Kidney (tissue), 22 donors: ENCODE measurements at places on chromosomes 13 and 19. TPM values are rescaled to one million over a fixed set of nuclear protein-coding genes. Genes with fewer than 3 reads are reported as not detected.
A peak's percentile ranks its signal among the peaks of the same experiment; 100 is the strongest.

GRCh38 chr19:3367628-3368440 lies 1.5 kb downstream of the NFIC start:
- DNase-seq: no peak

DNA sequence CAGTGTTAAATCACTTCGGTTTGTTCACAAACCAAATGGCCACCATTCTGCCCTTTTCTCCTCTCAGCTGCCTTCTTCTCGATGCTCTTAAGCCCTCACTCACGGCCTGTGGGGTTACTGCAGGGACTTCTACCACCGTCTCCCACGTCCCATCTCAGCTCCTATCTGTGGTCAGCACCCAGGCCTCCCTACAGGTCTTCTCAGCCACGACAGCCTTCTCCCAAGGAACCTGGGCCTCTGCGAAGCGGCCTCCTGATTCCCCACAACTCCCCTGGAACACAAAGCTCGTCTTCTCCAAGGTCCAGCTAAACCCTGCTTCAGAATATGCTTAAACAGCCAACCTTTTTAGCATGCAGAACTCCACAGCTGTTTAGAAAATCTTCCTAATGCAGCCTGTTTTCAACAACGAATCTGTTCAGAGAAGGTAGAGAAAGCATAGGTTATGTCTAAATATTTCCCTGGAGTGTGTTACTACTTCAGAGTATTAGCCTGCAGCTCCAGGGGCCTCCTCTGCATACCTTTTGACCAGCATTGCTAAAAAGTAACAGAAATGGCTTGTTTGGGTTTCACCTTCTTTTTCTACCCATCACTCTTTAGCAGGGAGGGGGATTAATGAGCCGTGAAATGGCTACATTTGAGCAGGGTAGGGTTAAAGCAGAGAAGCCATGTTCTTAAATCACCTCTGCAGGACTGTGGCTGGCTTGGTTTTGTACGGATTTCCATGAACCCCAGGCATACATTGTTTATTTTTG lies 104.0 kb downstream of the COL4A2 start:
- peak; percentile 95 for DNase-seq

DNA sequence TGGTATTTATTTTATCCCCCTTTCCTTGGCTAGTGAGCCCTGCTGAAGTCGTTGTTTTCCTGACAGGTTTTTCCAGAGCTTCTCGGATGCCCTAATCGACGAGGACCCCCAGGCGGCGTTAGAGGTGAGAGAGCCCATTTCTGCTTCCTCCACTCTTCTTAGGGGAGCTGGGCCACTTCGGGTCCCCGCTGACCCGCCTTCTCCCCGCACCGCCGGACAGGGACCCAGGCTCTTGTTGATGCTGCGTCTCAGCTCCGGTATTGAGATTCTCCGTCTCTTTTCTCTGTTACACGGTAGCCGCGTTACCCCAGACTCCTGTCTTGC lies 306 bp downstream of the SUGT1 start:
- DNase-seq: no peak

DNA sequence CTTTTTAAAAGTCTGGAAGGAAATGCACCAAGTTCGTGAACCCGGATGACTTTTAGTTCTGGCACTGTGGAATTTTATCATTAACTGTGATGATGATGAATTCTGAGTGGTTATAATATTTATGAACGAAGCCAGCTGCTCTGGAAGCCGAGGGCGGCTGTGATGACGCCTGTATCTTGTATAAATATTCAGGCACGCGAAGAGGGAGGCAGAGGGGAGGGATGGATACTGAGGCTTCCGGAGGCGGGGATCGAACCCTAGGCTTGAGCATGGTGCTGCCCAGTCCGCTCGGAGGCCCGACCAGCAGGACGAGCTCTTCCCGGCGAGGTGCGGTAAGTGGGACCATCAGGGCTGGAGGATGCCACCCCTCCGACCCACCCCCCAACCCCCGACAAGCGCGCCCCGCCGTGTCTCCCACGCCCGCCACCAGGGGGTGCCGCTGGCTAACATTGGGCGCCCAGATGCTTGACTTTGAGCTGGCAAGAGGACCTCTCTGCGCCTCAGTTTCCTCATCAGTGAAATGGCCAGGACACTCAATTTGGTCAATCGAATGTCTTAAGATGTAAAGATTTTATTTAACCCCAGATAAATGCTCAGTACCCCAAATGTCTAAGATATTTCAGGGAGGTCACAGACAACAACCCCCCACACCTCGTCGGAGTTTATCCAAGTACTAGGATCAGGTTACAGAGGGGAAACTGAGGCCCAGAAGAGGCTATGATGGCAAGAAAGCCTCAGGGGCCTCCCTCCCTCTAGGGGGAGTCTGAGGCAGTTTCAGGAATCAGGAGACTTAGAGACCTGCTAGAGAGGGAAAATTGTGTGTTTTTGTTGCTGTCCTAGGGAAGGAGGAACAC lies 4.5 kb upstream of the RAB3A start:
- DNase-seq: peak; percentile 92

DNA sequence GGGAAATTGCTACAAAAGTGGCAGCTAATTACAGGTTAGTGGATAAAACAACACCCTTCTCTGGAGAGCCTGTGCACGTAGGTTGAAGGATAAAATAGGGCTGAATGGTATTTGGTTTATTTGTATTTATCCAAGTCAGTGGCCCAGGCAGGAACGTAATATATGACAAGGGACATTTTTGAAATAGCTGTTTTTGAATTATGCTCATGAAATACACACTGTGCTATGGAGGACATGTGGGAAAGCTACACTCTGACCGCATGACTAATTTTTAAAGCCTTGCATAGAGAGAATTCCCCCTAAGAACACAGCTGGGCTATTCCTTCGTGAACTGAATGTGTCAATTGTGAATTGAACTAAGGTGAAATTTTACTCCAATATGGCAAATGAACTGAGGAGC lies 292.1 kb upstream of the MAB21L1 start:
- DNase-seq: no peak

- no peak for DNase-seq
Observed at GRCh38 chr19:50030225-50030624, 4.4 kb downstream of the ZNF473 start.

DNA sequence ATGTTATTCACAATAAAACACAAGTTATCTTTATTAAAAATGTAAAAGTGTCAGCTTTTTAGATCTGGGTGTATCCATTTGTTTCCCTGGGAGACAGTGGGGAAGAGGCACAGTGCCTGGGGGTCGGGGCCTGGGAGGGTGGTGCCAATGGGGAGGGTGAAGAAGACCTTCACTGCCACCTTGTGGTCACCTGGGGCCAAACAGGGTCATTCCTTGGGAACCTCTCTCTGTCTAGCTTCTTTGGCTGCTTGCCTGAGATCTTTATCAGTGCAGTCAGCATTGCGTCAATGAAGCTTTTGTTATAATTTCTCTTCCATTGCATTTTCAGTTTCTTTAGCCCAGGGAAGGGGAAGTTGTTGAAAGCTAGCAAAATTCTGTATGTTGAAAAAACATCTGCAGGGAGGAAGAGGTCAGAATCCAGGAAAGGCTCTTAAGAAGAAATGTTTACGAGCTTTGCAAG lies 39.1 kb downstream of the PCDH8 start:
- DNase-seq: peak; percentile 72

DNA sequence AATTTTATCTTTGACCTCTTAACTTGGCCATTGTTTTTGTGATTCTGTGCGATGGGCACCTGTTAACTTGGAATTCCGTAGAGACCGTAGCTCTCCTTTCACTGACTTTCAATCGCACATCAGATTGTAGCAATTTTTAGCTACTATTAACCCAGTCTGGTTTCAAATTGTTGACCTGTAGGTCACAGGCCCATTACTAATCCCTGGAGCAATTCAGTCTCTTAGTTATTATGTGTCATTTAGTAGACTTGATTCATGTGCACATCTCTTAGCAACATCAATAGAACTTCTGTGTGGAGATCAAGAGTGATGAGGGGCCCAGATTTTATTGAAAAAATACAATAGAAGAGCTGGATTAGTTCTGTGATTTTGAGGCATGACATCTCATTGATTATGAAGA lies 549.6 kb upstream of the SLC10A2 start:
- no peak for DNase-seq

DNA sequence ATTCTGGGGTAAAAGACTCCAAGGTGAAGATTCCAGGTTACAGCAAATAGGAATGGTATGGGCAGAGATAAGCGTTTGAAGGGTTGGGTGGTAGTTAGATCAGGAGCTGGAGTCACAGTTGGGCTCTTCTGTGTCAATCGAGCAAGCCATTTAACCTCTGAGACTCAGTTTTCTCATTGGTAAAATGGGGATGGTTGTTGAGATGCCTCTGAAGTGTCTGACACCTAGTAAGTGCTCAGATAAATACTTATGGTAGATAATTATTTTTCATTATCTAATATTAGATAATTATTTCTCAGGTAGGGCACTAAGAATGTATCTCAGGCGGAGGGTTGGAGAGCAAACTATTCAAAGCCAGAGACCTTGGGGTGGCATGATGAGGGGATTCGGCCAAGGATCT lies 7.8 kb downstream of the LTBP4 start:
- no peak for DNase-seq

- no peak for DNase-seq
Observed at GRCh38 chr19:7476241-7476640, 12.6 kb downstream of the PEX11G start.

DNA sequence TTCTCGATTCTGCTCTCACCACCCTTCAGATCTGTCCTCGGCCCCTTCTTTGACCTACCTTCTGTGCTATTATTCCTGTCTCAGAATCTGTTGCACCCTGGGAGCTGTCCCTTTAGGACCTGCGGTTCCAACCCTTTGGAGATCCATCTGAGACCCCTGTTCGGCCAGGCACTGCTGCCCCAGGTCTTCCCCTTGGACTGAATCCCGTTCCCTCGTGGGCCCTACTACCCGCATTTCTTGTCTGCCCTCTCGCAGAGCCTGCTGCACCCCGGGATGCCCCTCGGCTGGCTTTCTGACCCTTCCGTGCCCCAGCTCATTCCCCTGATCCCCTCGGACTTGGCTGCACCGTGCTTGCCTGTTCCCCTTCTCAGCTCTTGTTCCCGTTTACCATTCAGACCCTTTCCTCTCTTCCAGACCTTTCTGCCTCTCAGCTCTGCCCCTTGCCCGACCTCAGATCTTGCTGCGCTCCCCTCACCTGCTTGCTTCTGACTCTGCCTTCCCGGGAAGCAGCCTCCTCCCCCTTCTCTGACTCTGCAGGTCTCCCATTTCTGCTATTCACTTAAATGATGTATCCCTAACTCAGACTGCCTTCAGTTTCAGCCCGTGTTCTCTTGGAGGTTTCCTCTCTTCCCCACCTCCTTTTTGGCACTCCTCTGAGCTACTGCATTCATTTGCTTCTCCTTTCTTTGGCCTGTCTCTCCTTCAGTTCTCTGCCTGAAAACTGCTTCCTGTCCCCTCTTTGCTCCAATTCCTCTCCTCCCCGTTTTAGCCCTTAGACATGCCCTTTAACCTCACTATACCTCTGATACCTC lies 1.1 kb downstream of the ARHGAP35 start:
- DNase-seq: peak; percentile 49

DNA sequence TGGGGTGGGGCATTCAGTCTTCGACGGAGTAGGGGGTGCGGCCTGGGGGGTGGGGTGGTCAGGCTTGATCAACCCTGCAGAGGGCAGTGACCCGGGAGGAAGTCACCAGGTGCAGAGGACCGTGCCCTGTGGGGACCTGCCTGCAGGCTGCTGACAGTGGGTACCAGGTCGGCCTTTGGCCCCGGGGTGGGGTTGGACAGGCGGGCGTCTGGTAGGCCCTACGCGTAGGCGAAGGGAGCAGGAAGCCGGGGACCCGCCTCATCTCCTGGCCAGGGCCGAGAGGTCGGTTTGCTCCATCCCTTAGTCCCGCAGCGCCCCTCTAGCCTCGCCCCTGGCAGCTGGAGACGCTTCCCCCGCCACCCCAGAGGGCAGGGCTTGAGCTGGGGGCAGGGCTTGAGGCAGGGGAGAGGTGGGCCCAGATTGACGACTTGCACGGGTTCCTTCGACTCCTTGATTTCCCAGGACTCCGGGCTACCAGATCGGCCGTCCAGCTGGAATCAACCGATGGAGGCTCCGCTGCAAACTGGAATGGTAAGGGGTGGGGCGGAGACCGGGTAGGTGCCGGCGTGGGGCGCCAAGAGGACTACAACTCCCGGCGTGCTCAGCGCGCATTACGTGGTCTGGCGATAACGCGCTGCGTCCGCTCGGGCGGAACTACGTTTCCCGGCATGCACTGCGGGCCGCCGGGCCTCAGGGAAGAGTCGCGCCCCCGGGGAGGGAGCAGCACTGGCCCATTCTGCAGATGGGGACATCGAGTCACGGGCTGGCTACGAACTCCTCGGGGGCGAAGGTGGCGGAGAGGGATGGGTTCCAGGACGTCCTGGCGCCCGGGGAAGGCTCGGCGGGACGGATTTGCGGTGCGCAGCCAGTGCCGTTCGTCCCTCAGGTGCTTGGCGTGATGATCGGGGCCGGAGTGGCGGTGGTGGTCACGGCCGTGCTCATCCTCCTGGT lies at the start of gene PNPLA6:
Gene PNPLA6 (plus strand): TSS at position 671 of the 951 bp plus-strand sequence. CDS start 72 bp downstream, at position 743.
- DNase-seq: peak; percentile 96

DNA sequence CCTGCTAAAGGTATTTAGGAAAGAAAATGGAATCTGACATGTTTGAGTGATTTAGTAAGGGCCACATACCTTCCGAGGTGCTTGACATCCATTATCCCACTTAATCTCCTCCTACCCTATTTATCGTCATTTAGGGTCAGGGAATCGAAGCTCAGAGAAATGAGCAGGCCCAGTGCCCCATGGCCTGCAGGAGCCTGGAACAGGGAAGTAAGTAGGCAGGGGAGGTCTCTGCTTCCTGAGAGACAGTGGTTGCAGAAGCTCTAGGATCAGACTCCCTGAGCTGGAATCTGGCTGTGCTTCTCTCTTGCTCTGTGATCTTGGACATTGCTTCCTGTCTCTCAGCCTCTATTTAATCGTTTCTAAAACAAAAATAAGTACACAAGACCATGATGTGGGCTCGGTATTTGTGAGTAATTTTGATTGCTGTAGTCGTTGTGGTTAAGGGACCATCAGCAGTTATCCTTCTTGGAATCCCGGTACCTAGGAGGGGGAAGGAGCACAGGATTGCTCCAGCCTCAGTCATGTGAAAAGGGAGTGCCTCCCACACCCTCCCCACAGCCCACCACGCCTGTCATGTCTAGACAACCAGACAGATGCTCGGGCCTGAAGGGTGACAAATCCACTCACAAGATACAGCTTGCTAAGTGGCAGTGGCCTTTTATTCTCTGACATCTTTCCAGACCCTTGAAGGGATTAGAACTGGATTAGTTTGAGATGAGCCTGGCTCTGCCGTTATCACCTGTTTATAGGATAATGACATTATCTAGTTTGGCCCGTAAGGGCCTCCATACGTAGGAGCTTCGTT lies 169.2 kb upstream of the TSHZ3 start:
- no peak for DNase-seq

DNA sequence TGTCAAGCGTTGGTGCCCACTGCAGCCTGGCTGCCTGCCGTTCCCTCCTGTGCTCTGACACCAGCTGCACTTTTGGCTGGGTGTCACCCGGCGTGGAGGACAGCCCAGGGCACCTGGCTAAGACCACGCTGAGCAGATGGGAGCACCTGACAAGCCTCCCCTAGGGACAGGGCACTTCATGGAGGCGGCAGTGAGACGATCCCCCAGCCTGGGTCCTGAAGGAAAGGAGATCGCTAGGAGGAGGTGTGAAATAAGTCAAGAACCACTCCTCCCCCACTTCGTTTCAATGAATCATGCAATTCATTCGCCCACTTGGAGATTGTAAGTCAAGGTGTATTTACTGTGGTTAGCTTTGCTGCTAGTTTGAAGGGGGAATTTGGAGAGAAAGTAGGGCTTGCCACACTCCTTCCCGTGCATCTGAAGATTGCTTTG lies 38.8 kb downstream of the VSTM2B start:
- DNase-seq: no peak

Gene SIAH3
- 0.03 TPM for total RNA-seq

Gene MBD3L3
- total RNA-seq: not detected

Gene LPAR2
- total RNA-seq: 10.4 TPM

Gene FUT6
- total RNA-seq: 13.0 TPM

Gene POGLUT2
- 7.0 TPM for total RNA-seq

Gene LRP3
- 23.8 TPM for total RNA-seq

Gene F10
- 5.1 TPM for total RNA-seq

Gene C19orf81
- 3.0 TPM for total RNA-seq

Gene USHBP1
- total RNA-seq: 8.9 TPM
